ENCODE measurements at places on chromosomes 1 and 21.

DNA sequence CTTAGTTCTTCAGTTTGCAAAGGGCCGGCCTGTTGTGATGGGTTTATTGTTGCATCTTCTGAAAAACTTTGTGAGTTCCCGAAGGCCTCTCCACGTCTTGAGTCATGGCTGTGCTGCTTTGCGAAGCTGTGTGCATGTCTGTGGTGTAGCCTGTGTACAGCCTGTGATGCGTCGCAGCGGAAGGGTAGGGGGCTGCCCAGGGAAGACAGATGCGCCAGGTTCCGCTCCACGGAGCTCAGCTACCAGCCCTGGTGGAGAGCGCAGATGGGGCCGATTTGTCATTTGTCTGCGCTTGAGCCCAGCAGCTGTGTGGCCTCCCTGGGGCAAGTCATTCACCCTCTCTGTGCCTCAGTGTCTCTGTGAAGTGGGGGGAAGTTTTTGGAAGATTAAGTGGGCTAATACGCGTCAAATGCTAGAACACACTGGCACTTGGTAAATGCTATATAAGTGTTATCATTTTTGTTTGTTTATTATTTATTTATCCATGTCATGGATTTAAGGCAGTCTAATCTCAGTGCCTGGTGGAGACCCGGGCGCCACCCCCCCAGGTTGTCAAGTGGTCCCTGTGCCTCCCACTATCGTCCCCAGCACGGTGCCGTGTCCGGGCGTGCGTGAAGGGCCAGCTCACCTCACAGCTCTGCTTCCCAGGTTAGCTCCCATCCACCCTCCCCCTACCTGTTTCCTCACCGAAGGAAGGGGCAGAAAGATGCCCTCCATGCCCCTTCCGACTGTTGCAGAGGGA lies 8.4 kb downstream of the PDE9A start:
- H3K4me3 ChIP-seq: no peak overlapping the region
- no peaks in the 10 kb centered on the region for H3K27me3 ChIP-seq
- peaks cover 17% of the 10 kb centered on the region for H3K4me1 ChIP-seq
- H3K36me3 ChIP-seq: peaks cover 8% of the 10 kb centered on the region

DNA sequence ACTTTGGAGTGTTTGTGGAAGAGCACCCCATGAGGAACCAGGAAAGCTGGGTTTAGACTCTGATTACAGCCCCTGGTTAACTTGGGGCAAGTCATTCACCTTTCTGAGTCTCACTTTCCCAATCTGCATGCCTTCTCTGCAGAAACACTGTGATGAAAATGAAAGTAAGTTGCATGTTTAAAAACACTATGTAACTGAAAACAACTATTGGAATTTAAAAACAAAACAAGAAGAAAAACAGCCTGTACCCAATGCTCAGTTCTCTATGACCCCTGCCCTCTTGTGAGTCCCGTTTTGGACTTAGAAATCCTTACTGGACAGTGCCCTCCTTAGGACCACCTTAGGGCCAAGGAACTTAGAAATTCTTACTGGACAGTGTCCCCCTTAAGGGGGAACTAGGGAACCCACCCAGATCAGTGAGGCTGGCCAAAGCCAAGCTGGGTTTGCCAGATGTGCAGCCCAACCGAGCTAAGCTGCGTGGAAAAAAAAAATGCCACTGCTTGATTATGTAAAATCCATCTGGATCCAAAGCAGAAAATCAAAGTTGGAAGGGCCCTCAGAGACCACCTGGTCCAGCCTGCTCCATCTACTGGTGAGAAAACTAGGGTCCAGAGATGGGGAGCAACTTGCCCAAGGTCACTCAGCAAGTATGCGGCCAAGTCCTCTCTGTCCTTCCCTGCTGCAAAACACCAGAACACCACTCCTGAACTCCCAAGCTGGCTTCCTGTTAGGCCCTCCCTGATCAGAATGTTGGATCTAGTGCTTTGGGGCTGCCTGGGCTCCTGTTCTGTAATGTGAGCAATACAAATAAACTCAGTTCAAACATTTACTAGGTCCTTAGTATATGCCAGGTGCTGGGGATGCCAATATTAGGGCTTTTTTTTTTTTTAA lies 77.7 kb downstream of the MRPL37 start:
- H3K4me1 ChIP-seq: peaks cover 15% of the 10 kb centered on the region
- DNase-seq: no peak
- H3K36me3 ChIP-seq: no peaks in the 10 kb centered on the region

DNA sequence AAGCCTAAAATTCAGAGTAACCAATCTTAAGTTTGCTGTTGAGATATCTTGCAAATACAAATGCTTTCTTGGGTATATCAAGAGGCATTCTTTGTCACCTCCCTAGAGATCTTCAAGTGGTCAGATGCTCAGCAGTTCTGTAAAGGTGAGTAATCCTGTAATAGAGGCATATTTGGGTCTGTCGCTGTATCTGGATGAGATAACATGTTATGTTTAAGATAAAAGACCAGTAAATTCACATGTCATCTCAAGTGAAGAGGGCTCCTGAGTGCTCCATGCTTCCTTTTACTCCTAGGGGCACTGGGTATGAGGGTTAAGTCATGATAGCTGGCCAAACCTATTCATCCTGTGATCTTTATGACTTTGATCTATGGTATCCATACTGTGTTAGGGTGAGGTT lies 7.5 kb downstream of the CR2 start:
- H3K36me3 ChIP-seq: no peaks in the 10 kb centered on the region
- peaks cover 8% of the 10 kb centered on the region for H3K27me3 ChIP-seq
- no peak for DNase-seq
- no peak overlapping the region for H3K4me3 ChIP-seq

GRCh38 chr1:202807926-202808757 lies at the start of gene KDM5B:
Gene KDM5B, minus strand, starts transcription at chr1:202808421. Its CDS starts 116 bp downstream, at chr1:202808305.
- peak; percentile 70 for DNase-seq
- H3K27ac ChIP-seq: peak within 1 kb of the TSS; percentile 53
- no peaks in the 10 kb centered on the region for H3K27me3 ChIP-seq
- H3K4me3 ChIP-seq: peak within 1 kb of the TSS; percentile 72
- H3K4me1 ChIP-seq: peaks cover 4% of the 10 kb centered on the region
- H3K36me3 ChIP-seq: no peaks in the 10 kb centered on the region

Measured in SJCRH30 (cell line).